Neuronal stem cell (in vitro differentiated cells): ENCODE measurements at places on chromosomes 13 and 19.

GRCh38 chr13:63680704-63681103 is 2265.1 kb upstream of the PCDH20 start:
- H3K4me1 ChIP-seq, result peaks cover 3% of the 10 kb centered on the region
- H3K27ac ChIP-seq, result no peak overlapping the region
- no peaks in the 10 kb centered on the region for H3K36me3 ChIP-seq
- DNase-seq, result no peak
- H3K4me3 ChIP-seq, result no peak overlapping the region

DNA sequence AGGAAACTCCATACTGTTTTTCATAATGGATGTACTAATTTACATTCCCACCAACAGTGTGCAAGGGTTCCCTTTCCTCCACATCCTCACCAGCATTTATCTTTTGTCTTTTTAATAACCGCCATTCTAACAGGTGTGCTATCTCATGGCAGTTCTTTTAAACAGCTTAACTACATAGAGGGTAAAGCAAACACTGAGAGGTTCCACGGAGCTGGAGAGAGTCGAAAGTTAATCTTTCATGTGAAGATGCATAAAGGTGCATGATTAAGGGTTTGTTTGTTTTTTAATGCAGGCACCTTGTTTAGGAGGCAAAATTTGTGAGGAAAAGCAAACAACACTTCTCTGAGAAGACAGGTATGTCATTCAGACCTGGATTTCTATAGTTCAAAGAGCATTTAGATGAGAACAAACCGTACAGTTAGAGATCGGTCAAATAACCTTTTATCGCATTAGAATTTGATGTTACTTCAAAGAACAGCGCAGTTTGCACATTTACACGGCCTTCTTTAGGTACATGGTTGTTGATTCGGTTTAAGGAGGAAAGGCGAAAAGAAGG is 193.9 kb downstream of the RBM26 start:
- H3K4me1 ChIP-seq, result no peaks in the 10 kb centered on the region
- no peak overlapping the region for H3K27ac ChIP-seq
- no peaks in the 10 kb centered on the region for H3K36me3 ChIP-seq
- no peak for DNase-seq

DNA sequence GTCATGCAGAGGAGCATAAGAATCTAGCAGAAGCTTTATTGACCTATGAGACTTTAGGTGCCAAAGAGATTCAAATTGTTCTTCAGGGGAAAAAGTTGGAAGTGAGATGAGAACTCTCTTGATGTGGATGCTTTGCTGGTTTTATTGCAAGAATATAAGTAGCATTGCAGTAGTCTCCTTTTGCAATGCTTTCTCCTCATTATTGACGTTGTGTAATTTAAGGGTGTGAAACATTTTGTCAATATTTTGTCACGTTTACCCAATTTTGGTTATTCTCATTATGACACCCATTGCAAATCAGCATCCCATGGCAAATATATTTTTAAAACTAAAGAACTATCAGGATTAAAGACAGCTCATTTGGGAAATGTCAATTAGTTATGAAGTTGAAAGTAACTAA is 11.9 kb upstream of the LILRB5 start:
- peaks cover 3% of the 10 kb centered on the region for H3K27me3 ChIP-seq
- no peak for DNase-seq
- H3K4me3 ChIP-seq, result no peak overlapping the region
- H3K4me1 ChIP-seq, result no peaks in the 10 kb centered on the region

DNA sequence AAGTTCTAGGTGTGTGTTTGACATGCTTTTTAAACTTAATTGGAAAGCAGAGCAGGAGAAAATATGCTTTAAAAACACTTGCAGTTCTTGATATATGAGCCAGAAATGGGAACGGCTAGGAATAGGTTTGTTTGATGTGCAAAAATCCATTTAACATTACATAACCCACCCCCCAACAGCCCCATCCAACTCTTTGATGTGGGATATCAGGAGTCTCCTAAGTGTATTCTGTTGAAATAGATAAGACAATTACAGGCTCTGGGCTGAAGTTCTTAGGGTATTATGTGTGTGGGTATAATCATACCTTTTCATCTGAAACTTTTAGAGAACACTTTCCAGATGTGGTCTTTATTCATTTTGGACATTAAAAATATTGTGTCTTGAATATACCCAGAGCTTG is 240.4 kb upstream of the CSNK1A1L start:
- H3K27ac ChIP-seq, result no peak overlapping the region
- DNase-seq, result no peak
- no peaks in the 10 kb centered on the region for H3K36me3 ChIP-seq
- H3K4me1 ChIP-seq, result no peaks in the 10 kb centered on the region
- no peak overlapping the region for H3K4me3 ChIP-seq

GRCh38 chr13:96551546-96551945 is 442.7 kb downstream of the OXGR1 start:
- no peak overlapping the region for H3K27ac ChIP-seq
- no peaks in the 10 kb centered on the region for H3K36me3 ChIP-seq
- DNase-seq, result no peak
- H3K27me3 ChIP-seq, result no peaks in the 10 kb centered on the region

DNA sequence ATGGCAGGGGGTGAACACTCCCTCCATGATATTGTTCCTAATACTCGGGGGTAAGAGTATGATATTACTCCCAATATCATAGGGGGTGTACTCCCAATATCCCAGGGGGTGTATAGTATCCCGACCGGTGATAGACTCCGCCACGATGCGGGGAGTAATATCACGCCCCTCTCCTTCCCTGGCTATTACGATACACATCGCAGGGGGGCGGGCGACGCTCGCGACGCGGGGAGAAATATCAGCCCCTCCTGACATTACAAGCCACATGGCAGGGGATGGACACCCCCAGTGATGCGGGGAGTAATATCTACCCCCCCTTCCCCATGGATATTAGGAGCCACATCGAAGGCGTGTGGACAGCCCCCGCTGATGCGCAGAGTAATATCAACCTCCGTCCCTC is 3.2 kb upstream of the RGCC start:
- DNase-seq, result no peak
- no peaks in the 10 kb centered on the region for H3K36me3 ChIP-seq
- H3K4me1 ChIP-seq, result peaks cover 2% of the 10 kb centered on the region
- H3K27me3 ChIP-seq, result peaks cover 44% of the 10 kb centered on the region
